Progenitor cell of endocrine pancreas (in vitro differentiated cells): ENCODE measurements at places on chromosomes 6 and 20. TPM values are rescaled to one million over a fixed set of nuclear protein-coding genes. Genes with fewer than 3 reads are reported as not detected.

GRCh38 chr6:118325220-118325860, 222.8 kb upstream of the PLN start:
- no peak for DNase-seq
- no peaks in the 10 kb centered on the region for H3K27me3 ChIP-seq
- peaks cover 2% of the 10 kb centered on the region for H3K4me1 ChIP-seq
- no peak overlapping the region for H3K4me3 ChIP-seq

- peaks cover 2% of the 10 kb centered on the region for H3K4me1 ChIP-seq
- H3K4me3 ChIP-seq: no peak overlapping the region
- no peak for DNase-seq
- H3K36me3 ChIP-seq: peaks cover 4% of the 10 kb centered on the region
- no peak overlapping the region for H3K27ac ChIP-seq
Observed at GRCh38 chr6:167046861-167047495, 47.8 kb downstream of the CEP43 start.

DNA sequence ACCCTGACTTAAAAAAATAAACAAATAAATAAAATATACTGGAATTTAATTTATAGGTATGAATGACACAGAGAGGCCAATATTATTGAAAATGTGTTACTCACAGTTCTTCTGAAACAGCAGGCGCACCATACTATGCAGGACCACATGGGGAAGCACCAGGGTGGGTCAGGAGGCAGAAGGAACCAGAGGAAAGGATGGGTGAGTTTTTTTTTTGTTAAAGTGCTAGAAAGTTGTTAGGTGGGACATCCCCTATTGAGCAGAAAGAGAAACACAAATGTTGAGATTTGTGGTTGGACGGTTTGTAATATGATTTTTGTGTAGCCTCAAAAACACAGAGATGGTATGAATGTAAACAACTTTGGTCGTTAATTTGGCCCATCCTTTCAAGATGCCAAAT, 26.0 kb downstream of the PTPRA start:
- H3K36me3 ChIP-seq: peaks cover 19% of the 10 kb centered on the region
- DNase-seq: no peak
- H3K27ac ChIP-seq: no peak overlapping the region
- no peaks in the 10 kb centered on the region for H3K4me1 ChIP-seq

DNA sequence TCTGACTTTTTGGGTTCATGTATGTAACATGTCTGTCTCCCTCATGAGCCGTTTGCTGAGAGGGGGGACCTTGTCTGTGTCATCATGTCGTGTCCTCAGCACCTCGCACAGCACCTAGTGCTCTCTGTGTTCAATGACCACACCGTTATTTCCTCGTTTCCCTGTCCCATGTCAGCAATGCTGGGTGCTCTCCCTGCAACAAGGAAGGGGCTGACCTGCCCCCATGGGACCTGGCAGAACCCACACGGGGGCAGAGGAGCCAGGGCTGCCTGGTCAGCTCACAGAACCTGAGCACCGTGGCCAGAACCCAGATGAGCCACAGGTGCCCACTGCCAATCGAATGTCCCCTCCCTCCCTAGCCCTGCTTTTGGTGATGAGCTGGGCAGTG, 7.3 kb downstream of the ADA start:
- peaks cover 3% of the 10 kb centered on the region for H3K27me3 ChIP-seq
- H3K4me3 ChIP-seq: no peak overlapping the region
- DNase-seq: no peak
- no peak overlapping the region for H3K27ac ChIP-seq

DNA sequence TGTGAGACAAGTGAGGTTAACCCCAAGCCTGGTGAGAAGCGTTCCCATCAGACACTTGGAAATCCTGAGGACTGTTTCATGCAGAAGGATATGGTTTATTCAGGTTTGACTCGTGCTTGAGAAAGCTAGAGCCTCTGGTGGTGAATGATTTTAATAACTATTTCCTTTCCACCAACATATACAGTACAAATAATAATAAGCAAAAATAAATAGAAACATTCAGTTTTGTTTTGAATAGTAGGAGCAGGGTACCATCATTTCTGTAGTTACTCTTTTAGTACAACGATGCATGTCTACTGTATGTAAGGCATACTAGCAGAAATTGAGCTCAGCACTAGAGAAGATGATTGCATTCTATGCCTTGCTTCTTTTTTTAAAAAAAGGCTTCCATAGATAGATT, 33.5 kb downstream of the PLG start:
- H3K36me3 ChIP-seq: no peaks in the 10 kb centered on the region
- no peak overlapping the region for H3K27ac ChIP-seq
- DNase-seq: no peak
- no peaks in the 10 kb centered on the region for H3K4me1 ChIP-seq
- H3K4me3 ChIP-seq: no peak overlapping the region

DNA sequence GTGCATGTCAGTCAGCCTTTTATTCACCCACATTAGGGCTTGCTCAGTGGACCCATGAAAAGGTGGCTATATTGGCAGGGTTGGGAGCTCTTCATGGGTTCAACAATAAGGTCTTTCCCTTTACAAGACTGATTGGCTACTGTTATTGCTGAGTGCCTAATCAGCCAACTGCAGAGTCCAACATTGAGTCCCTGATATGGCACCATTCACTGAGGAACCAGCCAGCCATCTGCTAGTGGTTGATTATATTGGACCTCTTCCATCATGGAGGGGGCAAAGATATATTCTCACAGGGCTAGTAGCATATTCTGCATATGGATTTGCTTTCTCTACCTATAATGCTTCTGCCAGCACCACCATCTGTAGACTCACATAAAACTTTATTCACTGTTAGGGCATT, 69.9 kb downstream of the CDKAL1 start:
- no peaks in the 10 kb centered on the region for H3K27me3 ChIP-seq
- no peak overlapping the region for H3K4me3 ChIP-seq
- H3K4me1 ChIP-seq: peaks cover 21% of the 10 kb centered on the region
- DNase-seq: no peak

- H3K27me3 ChIP-seq: no peaks in the 10 kb centered on the region
- DNase-seq: no peak
- H3K27ac ChIP-seq: no peak overlapping the region
- H3K4me1 ChIP-seq: no peaks in the 10 kb centered on the region
Observed at GRCh38 chr6:70551566-70551965, 15.2 kb upstream of the SDHAF4 start.

DNA sequence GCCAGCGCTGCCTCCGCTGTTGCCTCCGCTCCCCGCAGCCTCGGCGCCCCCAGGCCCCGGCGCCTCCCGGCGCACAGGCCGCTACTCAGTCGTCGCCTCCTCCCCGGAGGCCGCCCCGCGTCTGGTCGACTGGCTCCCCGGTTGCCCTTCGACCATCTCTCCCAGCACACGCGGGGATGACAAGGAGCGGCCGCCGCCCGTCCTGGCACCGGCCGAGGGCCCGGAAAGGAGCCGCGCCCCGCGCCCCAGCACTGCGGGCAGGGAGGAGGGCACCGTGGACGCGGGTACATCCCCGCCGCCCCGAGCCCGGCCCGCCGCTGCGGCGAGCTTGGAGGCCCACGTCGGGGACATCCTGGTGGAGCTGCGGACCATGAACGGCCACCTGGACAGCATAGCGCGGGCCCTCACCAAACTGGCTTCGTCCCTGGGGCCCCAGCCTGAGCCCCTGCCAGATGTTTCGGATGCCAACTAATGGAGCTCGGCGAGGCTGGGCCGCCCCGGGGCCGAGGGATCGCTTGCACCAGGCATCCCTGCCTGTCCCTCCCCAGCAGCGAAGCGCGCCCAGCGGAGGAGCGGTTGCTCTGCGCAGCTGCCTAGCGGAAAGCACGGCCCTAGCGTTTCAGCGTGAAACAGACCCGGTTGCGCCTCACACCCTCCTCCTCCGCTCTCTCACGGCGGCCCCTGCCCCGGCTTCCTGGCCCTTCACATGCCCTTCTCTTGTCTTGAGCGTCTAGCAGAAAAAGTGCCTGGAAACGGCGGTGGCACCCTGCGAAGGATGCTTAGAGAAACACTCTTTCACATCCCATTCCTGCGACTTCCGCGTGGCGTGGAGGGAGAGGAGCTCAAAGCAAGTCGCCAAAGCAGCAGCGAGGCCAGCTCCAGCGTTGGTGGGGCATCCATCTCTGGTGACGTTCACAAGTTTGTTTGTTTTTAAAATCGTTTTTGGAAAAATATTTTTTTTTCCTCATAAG, 285.8 kb upstream of the SUPT3H start:
- peaks cover 84% of the 10 kb centered on the region for H3K27me3 ChIP-seq
- H3K27ac ChIP-seq: no peak overlapping the region
- peaks cover 4% of the 10 kb centered on the region for H3K4me1 ChIP-seq
- DNase-seq: peak; percentile 17
- no peaks in the 10 kb centered on the region for H3K36me3 ChIP-seq

DNA sequence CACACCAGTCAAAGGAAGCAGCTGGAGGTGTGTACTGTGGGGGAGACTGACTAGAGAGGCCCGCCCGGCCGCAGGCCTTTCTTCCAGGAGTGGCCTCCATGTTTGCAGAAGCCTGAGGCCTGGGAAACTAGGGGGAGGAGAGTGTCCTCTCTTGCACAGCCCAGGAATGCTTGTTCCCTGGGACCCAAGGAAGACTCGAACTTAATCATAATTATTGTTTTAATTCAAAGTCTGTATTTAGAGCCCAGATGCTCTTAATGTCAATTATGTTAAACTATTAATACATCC, 23.1 kb downstream of the BNIP5 start:
- peaks cover 5% of the 10 kb centered on the region for H3K4me1 ChIP-seq
- DNase-seq: no peak
- no peaks in the 10 kb centered on the region for H3K36me3 ChIP-seq
- no peak overlapping the region for H3K4me3 ChIP-seq

- H3K27me3 ChIP-seq: peaks cover 4% of the 10 kb centered on the region
- H3K27ac ChIP-seq: no peak overlapping the region
- peaks cover 2% of the 10 kb centered on the region for H3K4me1 ChIP-seq
- no peak for DNase-seq
Observed at GRCh38 chr6:144179237-144179636, 28.9 kb downstream of the STX11 start.

- H3K27ac ChIP-seq: no peak overlapping the region
- H3K27me3 ChIP-seq: peaks cover 32% of the 10 kb centered on the region
- no peak for DNase-seq
- no peak overlapping the region for H3K4me3 ChIP-seq
Observed at GRCh38 chr6:161444464-161444863, 170.6 kb upstream of the AGPAT4 start.

DNA sequence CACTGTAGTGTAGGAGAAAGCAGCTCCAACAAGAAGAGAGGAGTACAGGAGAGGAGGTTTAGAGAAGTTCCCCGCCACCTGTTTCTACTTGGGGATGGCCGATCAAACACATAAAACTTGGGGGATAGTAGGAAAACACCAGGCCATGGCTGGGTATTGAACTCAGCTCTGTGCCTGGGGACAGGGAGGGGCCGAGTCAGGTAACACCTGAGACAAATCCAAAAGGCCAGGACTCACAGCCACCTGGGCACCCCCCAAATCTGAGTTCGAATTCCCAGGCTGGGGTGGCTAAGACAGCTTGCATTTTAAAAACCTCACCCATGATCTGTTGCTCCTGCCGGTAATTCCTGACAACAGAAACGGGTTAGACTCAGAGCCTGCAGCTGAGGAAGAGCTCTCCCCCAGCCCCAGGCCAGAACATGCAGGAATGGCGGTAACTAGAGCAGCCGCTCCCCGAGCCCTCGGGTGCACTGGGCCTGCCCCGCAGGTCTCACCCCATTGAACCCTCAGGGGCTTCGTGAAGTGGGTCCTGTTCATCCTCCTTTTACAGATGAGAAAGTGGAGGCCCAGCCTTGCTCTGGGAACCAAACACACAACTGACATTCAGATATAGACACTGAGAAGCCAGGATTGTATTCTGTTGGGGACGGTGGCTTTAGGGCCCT, 61.0 kb downstream of the TCP11 start:
- H3K27me3 ChIP-seq: no peaks in the 10 kb centered on the region
- no peak for DNase-seq
- no peak overlapping the region for H3K4me3 ChIP-seq

GRCh38 chr6:33700391-33701050, 11.0 kb downstream of the UQCC2 start:
- peaks cover 4% of the 10 kb centered on the region for H3K36me3 ChIP-seq
- no peaks in the 10 kb centered on the region for H3K27me3 ChIP-seq
- peak; percentile 51 for DNase-seq
- H3K4me1 ChIP-seq: peaks cover 8% of the 10 kb centered on the region
- H3K4me3 ChIP-seq: no peak overlapping the region
- no peak overlapping the region for H3K27ac ChIP-seq

DNA sequence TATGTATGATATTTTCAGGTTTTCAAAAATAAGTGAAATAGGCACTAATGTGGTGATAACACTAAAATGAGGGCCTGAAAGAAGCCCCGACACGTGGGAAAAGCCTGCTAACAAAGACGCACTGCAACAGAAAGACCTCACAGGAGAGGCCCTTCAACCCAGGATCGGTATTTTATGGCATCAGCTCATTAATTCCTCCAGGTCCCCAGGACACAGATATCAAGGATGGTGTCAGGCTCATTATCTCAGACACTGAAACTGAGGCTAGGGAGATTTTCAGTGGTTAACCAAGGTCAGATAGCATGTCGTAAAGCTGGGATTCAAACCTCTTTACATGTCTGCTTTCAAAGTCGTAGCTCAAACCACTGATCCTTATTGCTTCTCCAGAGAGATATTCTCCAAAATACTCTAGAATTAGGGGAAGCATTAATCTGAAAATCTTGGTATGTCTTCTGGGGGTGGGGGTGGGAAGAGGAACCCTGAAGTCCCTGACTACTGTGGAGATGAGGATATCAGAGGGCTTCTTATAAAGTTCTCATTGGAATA, 64.1 kb downstream of the PPP1R3G start:
- no peaks in the 10 kb centered on the region for H3K36me3 ChIP-seq
- no peak for DNase-seq
- no peak overlapping the region for H3K27ac ChIP-seq
- no peaks in the 10 kb centered on the region for H3K27me3 ChIP-seq
- H3K4me3 ChIP-seq: no peak overlapping the region
- no peaks in the 10 kb centered on the region for H3K4me1 ChIP-seq

GRCh38 chr20:3697588-3698305, 14.7 kb downstream of the SIGLEC1 start:
- H3K36me3 ChIP-seq: no peaks in the 10 kb centered on the region
- H3K4me1 ChIP-seq: no peaks in the 10 kb centered on the region
- H3K4me3 ChIP-seq: no peak overlapping the region
- no peak for DNase-seq

- H3K36me3 ChIP-seq: no peaks in the 10 kb centered on the region
- H3K27ac ChIP-seq: no peak overlapping the region
- no peak overlapping the region for H3K4me3 ChIP-seq
- H3K4me1 ChIP-seq: peaks cover 4% of the 10 kb centered on the region
Observed at GRCh38 chr20:61698598-61699494, 366.8 kb downstream of the TAF4 start.

DNA sequence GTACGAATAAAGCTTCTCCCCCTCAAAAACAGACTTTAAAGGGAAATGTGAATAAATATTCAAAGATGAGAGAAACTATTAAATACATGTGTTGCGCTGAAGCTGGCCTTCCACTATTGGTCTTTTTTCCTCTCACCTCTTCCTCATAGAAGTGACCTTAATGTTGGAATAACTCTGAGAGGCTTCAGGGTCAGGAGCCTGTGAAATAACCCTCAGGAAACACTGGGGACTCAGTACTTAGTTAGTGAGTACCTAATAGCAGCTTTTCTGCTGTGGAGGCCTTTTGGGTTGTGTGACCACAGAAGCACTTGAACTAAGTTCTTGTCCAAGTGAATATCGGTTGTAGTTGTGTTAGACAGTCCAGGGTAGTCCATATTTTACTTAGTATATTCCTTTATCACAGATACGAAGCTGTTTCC, 799 bp upstream of the SHPRH start:
- peaks cover 33% of the 10 kb centered on the region for H3K4me1 ChIP-seq
- no peak for DNase-seq
- peak overlapping the region; percentile 98 for H3K27ac ChIP-seq
- H3K27me3 ChIP-seq: no peaks in the 10 kb centered on the region
- peak overlapping the region; percentile 99 for H3K4me3 ChIP-seq

DNAH8 gene
- 0.12 and 0.13 TPM in 2 replicates for total RNA-seq

NKAIN4 gene
- total RNA-seq: 0.60 and 0.73 TPM in 2 replicates

HAO1 gene
- total RNA-seq: not detected in 2 replicates

ZFP57 gene
- 0.14 TPM in 1 of 2 replicates, not detected in the other for total RNA-seq

CAGE1 gene
- not detected in 2 replicates for total RNA-seq
